ENCODE measurements at places on chromosomes 7 and 10. TPM values are rescaled to one million over a fixed set of nuclear protein-coding genes. Genes with fewer than 3 reads are reported as not detected.

DNA sequence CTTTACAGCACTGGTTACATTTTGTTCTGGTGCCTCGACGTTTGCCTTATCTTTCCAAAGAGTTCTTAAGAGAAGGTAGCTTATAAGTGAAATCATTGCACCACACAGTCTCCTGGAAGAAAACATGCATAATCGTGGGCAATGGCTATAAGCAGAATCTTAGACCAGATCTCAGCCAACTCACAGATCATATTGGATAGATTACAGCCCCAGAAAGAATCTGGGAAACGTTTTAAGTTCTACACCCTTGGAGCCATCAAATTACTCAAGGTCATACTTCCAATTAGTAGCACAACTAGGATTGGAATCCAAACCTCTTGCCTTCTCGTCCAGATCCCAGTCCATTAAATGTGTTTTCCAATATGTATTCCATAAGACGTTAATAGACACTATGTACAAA, 8.8 kb upstream of the PDCD4 start:
- no peak for DNase-seq

- DNase-seq = no peak
These were observed 285.1 kb downstream of the ZEB1 start for GRCh38 chr10:31604096-31604495.

DNA sequence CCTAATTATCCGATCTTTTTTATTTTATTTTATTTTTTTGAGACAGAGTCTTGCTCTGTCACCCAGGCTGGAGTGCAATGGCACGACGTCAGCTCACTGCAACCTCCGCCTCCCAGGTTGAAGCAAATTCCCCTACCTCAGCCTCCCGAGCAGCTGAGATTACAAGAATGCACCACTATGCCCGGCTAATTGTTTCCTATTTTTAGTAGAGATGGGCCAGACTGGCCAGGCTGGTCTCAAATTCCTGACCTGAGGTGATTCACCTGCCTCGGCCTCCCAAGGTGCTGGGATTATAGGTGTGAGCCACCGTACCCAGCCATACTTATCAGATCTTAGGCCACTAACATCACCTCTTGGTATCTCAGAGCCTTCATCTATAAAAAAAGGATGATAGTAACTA, 4.9 kb downstream of the SLC25A13 start:
- no peak for DNase-seq

DNA sequence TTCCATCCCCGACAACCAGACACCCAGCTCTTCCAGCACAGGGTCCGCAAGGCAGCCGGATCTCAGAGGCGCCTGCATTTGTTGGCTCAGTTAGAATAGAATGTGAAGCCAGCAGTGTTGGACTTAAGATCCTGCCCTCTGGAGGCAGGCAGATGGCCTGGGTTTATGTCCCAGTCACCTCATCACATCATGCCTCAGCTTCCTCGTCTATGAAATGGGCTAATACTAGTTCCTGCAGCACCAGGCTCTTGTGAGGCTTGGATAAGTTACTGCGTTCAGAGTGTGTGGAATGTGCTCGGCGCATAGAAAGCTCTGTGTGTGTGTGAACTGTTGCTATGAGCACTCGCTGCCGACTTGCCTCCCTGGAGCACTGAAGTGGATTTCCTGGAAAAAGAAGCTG, 202.5 kb upstream of the GPR26 start:
- no peak for DNase-seq

DNA sequence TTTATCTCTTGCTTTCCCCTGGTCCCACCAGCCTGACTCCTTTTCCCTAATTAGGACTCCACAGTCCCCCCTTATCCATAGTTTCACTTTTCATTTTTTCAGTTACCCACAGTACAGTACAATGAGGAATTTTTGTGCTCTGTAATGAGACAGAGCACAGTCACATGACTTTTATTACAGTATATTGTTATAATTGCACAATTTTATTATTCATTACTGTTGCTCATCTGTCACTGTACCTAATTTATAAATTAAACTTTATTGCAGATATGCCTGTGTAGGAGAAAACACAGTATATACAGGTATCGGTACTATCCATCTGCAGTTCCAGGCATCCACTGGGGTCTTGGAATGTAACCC, 125.4 kb downstream of the KCNMA1 start:
- DNase-seq = no peak

DNA sequence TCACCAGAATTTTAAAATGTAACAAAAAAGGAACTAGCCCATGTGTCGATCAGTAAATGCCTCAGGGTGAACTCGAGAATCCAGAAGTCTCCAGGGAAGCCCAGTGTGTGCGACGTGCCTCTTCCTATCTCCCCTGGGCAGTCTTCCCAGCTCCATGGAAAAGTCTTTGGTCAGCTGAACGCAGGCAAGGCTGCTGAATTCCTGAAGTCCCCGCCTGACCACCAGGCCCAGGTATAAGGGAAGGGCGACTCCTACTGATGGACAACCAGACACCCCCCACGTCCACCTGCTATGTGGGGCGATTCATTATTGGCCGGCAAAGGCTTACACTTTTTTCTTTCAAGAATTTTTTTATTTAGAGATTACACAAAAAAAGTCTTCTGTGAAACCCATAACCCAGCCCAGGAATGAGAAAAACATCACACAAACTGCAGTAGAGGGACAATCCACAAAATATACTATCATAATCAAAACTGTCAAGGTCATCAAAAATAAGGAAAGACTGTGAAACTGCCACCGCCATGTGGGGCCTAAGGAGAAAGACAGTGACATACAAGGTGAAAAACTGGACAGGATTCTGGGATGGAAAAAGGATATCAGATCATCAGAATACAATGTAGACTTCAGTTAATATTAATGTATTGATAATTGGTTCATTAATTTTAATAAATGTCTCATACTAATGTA, 93.5 kb downstream of the CTBP2 start:
- no peak for DNase-seq

DNA sequence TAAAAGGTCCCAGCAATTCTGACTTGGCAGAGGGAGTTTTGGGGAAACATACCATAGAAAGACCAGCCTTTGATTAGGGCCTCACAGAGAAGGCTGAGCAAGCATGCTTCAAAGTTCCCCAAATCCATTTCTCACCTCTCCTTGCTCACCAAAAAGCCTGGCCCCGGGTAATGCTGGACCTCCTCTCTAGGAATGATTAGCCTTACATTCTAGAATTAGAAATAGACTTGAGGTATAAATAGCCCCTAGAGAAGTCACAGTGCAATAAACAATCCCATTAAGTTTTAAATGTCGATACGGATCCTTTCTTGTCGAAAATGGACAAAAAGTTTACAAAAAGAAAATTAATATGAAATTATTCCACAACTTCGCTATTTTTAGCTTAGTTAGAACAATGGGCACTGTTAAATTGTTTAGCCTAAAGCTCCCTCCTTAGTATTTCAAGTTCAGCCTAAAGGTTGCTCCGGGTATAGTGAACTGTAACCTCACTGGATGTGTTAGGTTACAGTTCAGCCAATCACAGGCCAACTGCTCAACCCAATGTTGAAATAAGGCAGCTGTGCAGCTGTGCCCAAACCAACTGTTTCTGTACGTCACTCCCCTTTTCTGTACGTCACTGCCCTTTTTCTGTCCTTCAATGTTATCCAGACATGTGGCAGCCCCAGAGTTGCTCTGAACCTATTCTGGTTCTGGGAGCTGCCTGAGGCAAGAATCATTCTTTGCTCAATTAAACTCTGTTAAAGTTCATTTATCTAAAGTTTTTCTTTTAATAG, 7.9 kb upstream of the GSDME start:
- no peak for DNase-seq

GRCh38 chr10:22324413-22324812, 3.5 kb downstream of the BMI1 start:
- no peak for DNase-seq

DNA sequence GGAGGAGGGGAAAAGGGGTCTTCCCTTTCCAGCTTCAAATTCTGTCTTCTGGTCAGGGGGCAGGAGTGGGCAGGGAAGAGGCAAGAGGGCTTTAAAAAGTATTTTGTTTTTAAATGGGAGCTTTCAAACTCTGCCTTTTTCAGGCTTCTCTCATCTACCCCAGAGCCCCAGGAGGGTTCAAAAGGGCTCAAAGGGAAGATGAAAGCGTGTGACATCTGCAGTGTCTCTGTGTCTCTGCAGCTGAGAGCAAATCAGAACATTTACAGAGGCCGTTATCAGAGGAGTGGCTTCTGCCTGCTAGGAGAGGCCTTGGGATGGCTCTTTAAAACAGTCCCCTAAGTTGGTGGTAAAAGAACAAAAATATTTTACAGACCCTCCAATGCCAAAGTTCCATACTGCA, 30.3 kb downstream of the TRIM8 start:
- no peak for DNase-seq

GRCh38 chr7:68295386-68295785, 1298.8 kb downstream of the TYW1 start:
- DNase-seq = no peak

- DNase-seq = no peak
These were observed 230.3 kb upstream of the MEOX2 start for GRCh38 chr7:15916681-15917380.

- no peak for DNase-seq
These were observed 13.8 kb downstream of the SUFU start for GRCh38 chr10:102517553-102517952.

DNA sequence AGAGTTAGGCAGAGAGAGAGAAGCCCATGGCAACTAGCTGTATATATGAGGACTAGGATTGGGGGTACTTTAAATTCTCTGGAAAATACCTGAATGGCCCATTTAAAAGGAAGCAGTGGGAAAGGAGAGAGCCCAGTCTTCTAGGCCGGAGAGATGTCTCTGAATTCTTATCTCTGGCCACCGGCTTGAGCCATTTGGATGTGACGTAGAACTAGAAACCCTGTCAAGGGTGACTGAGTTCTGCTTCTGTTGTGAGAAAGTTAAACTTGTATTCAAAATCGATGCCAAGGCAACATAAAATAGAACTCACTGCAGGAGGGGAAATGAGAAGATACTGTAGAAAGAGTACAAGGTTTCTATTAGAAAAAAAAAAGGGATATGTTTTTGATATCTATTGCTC, 6.3 kb upstream of the GSTK1 start:
- DNase-seq = no peak

DNA sequence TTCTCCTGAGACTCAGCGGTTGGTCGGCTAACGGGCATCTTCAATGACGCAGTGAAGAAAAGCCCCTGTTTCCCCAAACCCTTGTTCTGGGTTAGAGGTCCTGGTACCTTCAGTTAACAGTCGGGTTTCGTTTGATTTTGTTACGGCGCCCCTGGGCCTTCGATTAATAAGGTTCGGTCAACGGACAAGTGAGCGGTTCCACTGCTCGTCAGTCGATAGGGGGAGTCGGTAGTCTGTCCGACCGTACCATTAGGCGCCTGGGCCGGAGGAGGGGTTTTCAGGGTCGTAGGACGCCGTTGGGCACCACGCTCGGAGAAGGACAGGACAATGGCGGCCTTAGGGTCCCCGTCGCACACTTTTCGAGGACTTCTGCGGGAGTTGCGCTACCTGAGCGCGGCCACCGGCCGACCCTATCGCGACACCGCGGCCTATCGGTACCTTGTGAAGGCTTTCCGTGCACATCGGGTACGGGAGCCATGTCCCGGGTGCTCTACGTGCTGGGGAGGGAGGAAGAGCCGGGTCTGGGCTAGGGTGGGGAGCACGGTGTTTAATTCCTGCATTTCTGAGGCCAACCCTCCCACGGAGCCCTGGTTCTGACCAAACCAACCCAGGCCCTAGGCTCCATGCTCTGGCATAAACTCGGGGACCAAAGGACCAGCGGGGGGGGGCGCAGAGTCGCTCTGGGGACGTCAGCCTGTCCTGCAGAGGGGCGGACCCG, at the start of gene FMC1:
Gene FMC1 (plus strand): TSS at position 280 of the 718 bp plus-strand sequence. CDS start 48 bp downstream, at position 328.
- DNase-seq = peak; percentile 83

- DNase-seq = no peak
These were observed 169.6 kb downstream of the COBL start for GRCh38 chr7:51146816-51147586.

- peak; percentile 47 for DNase-seq
These were observed 338.0 kb upstream of the MKI67 start for GRCh38 chr10:128463991-128464760.

- peak; percentile 71 for DNase-seq
These were observed 248.8 kb upstream of the PTN start for GRCh38 chr7:137592232-137592896.

- no peak for DNase-seq
These were observed 6.9 kb upstream of the MINDY4 start for GRCh38 chr7:30764030-30764975.

DNA sequence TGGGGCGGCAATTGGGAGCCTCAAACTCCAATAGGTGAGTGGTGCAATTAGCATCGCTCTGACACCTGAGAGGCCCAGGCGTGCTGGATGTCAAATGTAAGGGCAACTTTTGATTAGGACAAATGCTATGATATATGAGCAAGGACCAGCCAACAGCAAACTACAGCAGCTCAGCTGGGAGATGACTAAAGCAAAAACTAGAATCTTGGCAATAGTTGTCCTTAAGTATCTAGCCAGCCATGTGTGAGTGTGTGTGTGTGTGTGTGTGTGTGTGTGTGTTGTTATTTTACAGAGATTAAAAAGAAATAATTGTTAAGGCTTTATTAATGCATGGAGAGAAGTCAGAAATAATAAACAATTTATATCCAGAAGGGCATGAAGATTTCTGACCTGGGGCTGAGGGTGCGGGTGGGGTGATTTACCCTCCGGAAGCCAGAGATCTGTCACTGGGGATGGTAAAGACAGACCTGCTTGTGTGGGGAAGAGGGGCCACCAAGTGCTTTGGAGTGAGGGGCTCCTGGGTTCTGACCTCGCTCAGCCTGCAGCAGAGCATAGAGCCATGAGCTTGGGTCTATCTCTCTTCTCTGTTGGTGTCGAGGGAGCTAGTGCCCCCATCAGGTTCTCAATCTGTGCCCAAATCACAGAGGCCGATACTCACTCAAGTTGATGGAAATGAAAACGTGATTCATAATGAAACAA, 77.3 kb downstream of the EMX2 start:
- DNase-seq = no peak

DNA sequence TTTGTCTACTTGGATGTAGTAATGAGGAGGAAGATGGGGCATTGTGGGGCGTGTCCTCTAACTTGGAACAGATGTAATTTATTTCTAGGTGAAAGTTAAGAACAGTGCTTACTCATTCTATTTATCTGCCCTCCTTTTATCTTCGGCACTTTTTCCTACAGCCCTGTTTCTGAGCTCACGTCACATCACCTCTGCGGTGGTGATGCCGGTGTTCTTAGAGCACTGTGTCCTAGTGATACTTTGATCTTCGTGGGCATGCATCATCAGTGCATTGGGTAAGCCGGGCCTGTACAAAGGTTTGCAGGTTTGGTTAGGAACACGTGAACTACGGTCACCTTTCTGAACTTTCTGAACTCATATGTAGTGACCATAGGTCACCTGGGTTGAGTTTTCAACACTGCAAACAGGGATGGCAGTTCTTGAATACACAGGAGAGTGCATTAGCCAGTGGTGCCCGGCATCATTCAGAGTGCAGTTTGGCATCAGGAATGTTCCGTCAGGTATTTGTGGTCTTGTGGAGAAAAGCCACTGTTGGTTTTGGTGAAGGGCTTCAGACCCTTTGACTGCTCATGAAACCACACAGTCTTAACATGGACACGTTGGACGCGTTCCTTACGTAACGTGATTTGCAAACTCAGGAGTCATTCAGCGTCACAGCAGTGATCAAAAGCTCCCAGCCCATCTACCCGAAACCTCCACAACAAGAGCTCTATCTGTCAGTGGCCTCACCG, 5.6 kb downstream of the POR start:
- DNase-seq = no peak

Gene LIPN
- not detected for total RNA-seq

Gene SYCE1
- total RNA-seq = not detected

Gene MSS51
- 2.1 TPM for total RNA-seq

Gene CLCN1
- total RNA-seq = 0.09 TPM

Gene NUTM2E
- total RNA-seq = 1.6 TPM

Gene SMO
- total RNA-seq = 104 TPM

Gene IGFBP3
- total RNA-seq = 40.2 TPM

Gene TDRD1
- not detected for total RNA-seq

Gene MGAM2
- 0.07 TPM for total RNA-seq

Gene SPDYE2B
- total RNA-seq = not detected

Gene PRPS1L1
- not detected for total RNA-seq

Gene FGFBP3
- 420 TPM for total RNA-seq
